ENCODE measurements at places on chromosomes 11 and 22. TPM values are rescaled to one million over a fixed set of nuclear protein-coding genes. Genes with fewer than 3 reads are reported as not detected.

Gene TRIM49D2
- not detected for polyA plus RNA-seq

Gene LRRC10B
- 0.11 TPM for polyA plus RNA-seq

Gene OR56B1
- polyA plus RNA-seq, result not detected

Gene OR51B2
- not detected for polyA plus RNA-seq

Gene ACR
- polyA plus RNA-seq, result 0.15 TPM

Gene OR52N4
- polyA plus RNA-seq, result not detected

Gene IRAG1
- polyA plus RNA-seq, result 0.05 TPM

Gene KCNJ1
- not detected for polyA plus RNA-seq

Gene PHETA2
- 0.05 TPM for polyA plus RNA-seq

DNA sequence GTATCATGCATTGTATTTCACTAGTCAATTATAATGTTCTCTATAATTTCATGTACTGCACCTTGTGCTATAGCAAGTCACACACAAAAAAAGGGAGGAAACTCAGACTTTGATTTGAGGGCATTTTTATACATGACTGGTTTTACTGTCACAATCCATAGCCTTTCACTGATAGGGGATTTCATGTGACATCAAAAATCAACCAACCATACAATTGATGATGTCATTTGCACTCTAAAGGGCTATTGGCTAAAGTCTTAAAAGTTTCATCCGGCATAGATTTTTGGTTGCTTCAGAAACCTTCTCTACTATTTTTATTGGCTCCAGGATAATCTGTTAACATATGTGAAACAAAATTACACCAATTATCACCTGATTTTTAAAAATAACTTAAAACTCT lies 237.8 kb downstream of the DCDC1 start:
- no peak for DNase-seq
- H3K27me3 ChIP-seq, result no peaks in the 10 kb centered on the region
- H3K4me3 ChIP-seq, result no peak overlapping the region
- no peaks in the 10 kb centered on the region for H3K36me3 ChIP-seq

DNA sequence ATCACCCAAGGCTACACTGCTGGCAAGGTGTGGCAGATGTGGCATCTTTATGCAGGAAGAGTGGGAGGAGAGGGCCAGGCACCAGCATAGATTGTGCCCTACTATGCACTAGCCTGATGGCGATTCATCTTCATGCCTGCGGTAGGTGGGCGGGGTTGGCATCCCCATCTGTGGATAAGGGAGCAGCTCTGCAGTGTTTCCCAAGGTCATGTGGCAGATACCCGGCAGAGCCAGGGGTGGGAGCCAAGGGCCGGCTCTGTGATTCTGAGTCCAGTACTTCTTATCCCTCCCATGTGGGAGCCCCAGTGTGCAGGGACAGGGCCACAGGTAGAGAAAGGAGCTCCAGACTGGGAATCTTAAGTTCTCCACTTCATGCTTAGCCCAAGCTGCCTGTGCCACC lies 20.0 kb downstream of the CD82 start:
- DNase-seq, result no peak
- no peaks in the 10 kb centered on the region for H3K27me3 ChIP-seq
- H3K27ac ChIP-seq, result no peak overlapping the region
- no peak overlapping the region for H3K4me3 ChIP-seq

GRCh38 chr11:112874980-112875379 lies 86.2 kb upstream of the NCAM1 start:
- no peak overlapping the region for H3K27ac ChIP-seq
- no peaks in the 10 kb centered on the region for H3K27me3 ChIP-seq
- no peak overlapping the region for H3K4me3 ChIP-seq
- peaks cover 13% of the 10 kb centered on the region for H3K4me1 ChIP-seq
- no peaks in the 10 kb centered on the region for H3K36me3 ChIP-seq

DNA sequence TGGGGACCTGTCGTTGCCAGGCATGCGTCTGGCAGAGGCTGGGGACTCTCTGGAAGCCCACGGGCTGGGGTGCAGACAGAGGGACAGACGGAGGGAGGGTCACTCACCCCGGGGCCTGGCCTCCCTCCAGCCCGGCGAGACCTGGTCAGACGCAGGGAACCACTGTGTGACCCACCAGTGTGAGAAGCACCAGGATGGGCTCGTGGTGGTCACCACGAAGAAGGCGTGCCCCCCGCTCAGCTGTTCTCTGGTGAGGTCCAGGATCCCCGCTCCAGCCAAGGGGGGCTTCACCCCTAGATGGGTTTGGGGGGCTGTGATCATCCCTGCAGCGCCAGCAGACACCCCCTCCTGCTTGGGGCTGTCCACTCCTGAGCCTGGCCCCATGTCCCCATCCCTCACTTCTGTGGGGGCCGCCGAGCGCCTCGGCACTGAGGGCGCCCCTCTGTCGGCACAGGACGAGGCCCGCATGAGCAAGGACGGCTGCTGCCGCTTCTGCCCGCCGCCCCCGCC lies 23.6 kb upstream of the MUC5B start:
- H3K4me3 ChIP-seq, result no peak overlapping the region
- H3K36me3 ChIP-seq, result no peaks in the 10 kb centered on the region
- H3K4me1 ChIP-seq, result no peaks in the 10 kb centered on the region
- DNase-seq, result peak; percentile 36
- H3K27ac ChIP-seq, result no peak overlapping the region

GRCh38 chr11:33634291-33634834 lies 66.3 kb downstream of the C11orf91 start:
- no peak for DNase-seq
- H3K36me3 ChIP-seq, result peaks cover 40% of the 10 kb centered on the region
- H3K27me3 ChIP-seq, result no peaks in the 10 kb centered on the region
- no peak overlapping the region for H3K4me3 ChIP-seq
- H3K27ac ChIP-seq, result no peak overlapping the region

DNA sequence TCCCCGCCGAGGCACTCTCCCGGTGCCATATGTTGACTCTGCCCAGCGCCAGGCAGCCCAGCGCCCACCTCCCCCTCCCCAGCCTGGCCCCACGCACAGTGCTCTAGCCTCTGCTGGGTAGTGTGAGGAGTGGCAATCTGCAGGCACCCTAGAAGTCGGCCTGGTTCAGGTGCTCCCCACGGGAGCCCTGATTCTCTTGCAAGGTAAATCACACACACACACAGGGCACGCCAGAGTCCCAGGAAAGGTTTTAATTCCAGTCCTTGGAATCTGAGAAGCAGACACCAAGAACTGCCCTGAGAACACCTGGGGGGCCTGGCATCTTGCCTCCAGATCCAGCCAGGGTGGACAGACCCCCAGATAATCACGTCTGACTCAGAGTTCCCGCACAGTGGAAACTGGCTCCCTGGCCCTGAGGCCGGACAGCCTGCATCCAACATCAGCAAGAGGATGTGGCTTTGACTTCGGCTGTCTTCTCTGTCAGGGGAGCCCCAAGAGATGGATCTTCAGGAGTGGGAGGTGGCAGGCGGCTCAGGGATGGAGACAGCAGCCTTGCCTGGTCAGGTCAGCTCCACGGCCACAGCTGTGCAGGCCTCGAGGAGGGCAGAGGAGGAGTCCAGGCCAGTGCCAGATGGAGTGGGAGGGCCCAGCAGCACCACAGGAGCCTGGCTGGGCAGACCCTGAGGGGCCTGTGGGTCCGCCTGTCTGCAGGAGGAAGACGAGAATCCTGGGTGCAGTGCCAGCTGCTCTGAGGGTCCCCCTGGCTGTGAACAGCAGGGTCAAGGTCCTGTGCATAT lies 1.1 kb upstream of the RIN1 start:
- no peak overlapping the region for H3K4me3 ChIP-seq
- peaks cover 44% of the 10 kb centered on the region for H3K4me1 ChIP-seq

- no peak overlapping the region for H3K27ac ChIP-seq
- H3K36me3 ChIP-seq, result no peaks in the 10 kb centered on the region
- DNase-seq, result no peak
- no peaks in the 10 kb centered on the region for H3K27me3 ChIP-seq
- H3K4me1 ChIP-seq, result peaks cover 4% of the 10 kb centered on the region
Measured at GRCh38 chr11:122422682-122423081, 232.8 kb upstream of the UBASH3B start.

GRCh38 chr11:30155428-30155827 lies 75.4 kb upstream of the FSHB start:
- no peak for DNase-seq
- H3K27me3 ChIP-seq, result no peaks in the 10 kb centered on the region
- no peaks in the 10 kb centered on the region for H3K36me3 ChIP-seq

DNA sequence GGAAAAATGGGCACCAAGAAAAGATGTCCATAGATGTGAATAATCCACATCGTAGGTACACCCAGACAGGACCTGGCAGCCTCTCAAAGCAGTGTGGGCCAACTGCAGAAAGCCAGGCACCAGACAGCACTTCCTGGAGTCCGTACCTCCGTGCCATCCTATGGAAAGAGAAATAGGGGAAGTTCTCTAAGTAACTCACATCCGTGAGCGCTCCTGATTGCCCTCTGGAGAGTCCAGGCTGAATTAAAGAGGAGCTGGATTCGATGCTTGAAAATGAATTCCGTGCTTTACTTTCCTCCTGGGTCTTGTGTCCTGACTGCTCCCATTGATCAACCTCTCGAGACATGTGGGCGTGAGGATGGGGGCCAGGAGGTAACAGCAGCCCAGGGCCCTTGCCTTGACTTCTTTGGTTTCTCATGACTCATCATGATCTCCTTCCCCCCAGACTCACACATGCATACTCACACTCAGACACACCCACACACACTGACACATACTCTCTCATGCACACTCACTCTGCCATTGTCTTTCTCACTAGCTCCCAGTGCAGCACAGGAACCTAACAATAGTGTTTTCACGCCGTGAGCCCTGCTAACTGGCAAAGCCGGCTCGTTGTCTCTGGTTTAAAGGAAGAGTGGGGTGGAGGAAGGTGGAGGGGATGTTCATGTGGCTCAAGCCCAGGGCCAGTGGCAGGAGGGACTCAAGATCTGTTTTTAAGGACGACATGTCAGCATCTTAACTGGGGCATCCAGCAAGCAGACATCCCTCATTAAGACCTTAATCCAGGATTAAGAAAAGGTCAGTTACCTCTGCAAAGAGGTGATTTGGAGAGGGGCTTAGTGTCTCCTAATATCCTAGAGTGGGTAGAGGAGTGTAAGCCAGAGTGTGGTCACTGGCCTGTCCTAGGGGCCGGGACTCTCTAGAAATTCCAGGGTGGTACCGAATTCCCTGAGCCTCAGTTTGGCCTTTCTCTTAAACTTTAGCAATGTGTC lies 104.2 kb downstream of the SCN3B start:
- H3K4me3 ChIP-seq, result no peak overlapping the region
- no peak overlapping the region for H3K27ac ChIP-seq
- no peaks in the 10 kb centered on the region for H3K27me3 ChIP-seq

- H3K4me3 ChIP-seq, result no peak overlapping the region
- no peak overlapping the region for H3K27ac ChIP-seq
- no peaks in the 10 kb centered on the region for H3K27me3 ChIP-seq
- no peak for DNase-seq
- peaks cover 6% of the 10 kb centered on the region for H3K36me3 ChIP-seq
- H3K4me1 ChIP-seq, result no peaks in the 10 kb centered on the region
Measured at GRCh38 chr22:19240813-19241592, 50.5 kb downstream of the CLTCL1 start.

GRCh38 chr11:2089536-2090165 lies 49.5 kb downstream of the IGF2 start:
- DNase-seq, result peak; percentile 76
- peaks cover 8% of the 10 kb centered on the region for H3K4me1 ChIP-seq
- no peaks in the 10 kb centered on the region for H3K27me3 ChIP-seq
- no peak overlapping the region for H3K4me3 ChIP-seq
- no peaks in the 10 kb centered on the region for H3K36me3 ChIP-seq

DNA sequence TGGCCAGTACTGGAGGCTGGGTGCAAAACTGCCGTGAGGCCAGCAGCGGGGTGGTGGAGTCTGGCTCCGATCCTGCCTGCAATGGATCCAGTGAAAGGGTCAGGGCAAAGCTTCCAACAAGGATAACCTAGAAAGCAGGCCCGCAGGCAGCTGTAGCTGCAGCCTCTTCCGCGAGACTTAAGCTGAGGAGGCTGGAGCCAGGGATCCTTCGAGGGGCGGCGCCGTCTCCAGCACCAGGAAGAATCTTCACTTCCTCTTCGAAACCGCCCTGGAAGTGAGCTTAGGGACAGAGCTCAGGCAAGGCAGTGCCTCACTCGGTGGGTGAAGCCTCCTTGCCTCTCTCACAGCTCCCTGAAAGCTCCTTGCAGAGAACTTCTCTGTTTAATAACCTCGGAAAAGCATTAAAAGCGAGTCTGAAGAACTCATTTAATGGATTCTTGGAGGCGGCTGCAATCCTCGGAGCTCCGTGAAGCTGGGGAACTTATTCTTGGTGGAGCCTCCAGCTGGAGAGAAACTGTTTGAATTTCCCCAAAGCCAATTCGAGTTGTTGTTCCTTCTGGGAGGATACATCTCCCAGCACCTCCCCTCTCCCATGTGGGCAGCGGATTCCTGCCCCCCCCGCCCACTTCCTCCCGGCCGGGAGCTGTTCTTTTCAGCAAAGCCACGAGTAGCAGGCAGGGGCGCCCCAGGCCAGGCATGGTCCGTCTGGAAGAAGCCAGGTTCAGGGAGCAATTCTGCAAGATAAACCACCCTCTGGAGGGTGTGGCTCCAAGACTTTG lies 169.9 kb downstream of the CTTN start:
- H3K36me3 ChIP-seq, result no peaks in the 10 kb centered on the region
- H3K4me3 ChIP-seq, result no peak overlapping the region
- peak; percentile 73 for DNase-seq
- no peaks in the 10 kb centered on the region for H3K27me3 ChIP-seq

DNA sequence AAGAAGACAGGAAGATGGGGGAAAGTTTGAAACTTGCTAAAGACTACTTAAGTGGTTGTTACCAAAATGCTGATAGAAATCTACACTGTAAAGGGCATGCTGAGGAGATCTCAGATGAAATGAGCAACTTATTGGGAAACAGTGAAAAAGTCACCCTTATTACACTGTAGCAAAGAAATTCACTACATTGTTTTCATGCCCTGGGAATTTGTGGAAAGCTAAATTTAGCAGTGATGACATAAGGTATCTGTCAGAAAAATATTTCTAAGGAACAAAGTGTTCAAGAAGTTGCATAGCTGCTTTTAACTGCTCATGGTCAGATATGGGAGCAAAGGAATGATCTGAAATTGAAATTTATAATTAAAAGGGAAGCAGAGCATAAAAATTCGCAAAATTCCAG lies 702.4 kb upstream of the LRRC4C start:
- H3K27me3 ChIP-seq, result no peaks in the 10 kb centered on the region
- no peak overlapping the region for H3K4me3 ChIP-seq
- H3K27ac ChIP-seq, result no peak overlapping the region
- no peak for DNase-seq
- H3K36me3 ChIP-seq, result no peaks in the 10 kb centered on the region
- H3K4me1 ChIP-seq, result no peaks in the 10 kb centered on the region

- peaks cover 51% of the 10 kb centered on the region for H3K36me3 ChIP-seq
- peaks cover 29% of the 10 kb centered on the region for H3K4me1 ChIP-seq
- H3K27ac ChIP-seq, result peak overlapping the region; percentile 64
- no peak for DNase-seq
- no peak overlapping the region for H3K4me3 ChIP-seq
Measured at GRCh38 chr22:20551805-20552442, 44.5 kb downstream of the MED15 start.

DNA sequence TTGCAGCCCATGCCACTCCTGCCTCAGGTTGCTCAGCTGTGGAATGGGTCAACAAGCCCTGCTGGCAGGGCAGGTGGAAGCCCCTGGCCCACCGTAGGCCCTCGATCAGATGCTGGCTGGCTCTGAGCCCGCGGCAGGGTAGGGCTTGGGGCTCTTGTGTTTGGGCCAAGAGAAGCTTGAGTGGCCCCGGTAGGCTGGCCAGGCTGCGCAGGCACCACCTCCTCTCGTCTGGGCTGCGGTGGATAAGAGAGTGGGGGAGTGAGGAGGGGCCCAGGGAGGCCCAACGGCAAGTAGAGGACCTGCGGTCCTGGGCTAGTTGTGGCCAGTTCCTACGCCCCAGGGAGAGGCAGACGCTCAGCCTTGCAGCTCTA lies 115.2 kb downstream of the CEP164 start:
- H3K36me3 ChIP-seq, result no peaks in the 10 kb centered on the region
- DNase-seq, result no peak
- peaks cover 29% of the 10 kb centered on the region for H3K4me1 ChIP-seq
- peaks cover 22% of the 10 kb centered on the region for H3K27me3 ChIP-seq
- no peak overlapping the region for H3K27ac ChIP-seq

All from SK-N-SH (cell line).